Activated CD8-positive, alpha-beta memory T cell treated with anti-CD3 and anti-CD28 coated beads for 24 hours (primary cell): ENCODE measurements at places on chromosomes 5 and 9.
A peak's percentile ranks its signal among the peaks of the same experiment; 100 is the strongest.

- DNase-seq, result no peak
These were observed 909 bp downstream of the SLC36A1 start for GRCh38 chr5:151448038-151448985.

DNA sequence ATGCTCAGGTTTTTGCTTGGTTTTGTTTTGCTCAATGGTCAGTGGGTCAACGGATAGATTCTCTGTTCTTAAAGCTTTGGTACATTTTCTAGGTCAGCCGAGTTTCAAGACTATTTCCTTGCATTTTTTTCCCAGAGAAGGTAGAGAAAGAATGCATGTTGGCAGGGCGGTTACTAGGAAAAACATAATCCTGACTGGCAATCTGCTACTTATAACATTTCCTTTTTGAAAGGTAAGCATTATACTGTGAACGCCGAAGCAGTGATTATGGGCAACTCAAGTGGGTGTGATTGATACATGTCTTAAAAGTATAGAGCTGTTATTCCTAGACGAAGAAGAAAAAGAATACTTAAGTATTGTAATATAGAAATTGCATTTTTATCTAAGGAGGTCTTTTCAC is 273.2 kb downstream of the MAST4 start:
- DNase-seq, result no peak

DNA sequence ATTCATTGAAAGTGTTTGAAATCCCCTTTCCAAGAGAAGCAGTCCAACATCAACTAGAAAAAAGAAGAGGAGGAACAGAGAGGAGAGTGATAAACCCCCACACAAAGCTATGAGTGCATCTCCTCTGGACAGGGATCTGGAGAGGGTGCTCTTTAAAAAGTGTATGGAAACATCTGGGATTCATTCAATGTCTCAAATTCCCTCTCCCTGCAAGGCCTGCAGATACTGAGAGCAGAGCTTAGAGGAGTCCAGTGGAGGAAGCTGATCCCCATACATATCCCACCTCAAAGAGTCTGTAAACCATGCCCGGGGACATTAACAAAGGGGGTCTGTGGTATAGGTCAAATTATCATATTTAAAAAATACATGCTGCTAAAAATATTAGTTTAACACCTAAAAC is 2.2 kb downstream of the SPOCK1 start:
- no peak for DNase-seq

DNA sequence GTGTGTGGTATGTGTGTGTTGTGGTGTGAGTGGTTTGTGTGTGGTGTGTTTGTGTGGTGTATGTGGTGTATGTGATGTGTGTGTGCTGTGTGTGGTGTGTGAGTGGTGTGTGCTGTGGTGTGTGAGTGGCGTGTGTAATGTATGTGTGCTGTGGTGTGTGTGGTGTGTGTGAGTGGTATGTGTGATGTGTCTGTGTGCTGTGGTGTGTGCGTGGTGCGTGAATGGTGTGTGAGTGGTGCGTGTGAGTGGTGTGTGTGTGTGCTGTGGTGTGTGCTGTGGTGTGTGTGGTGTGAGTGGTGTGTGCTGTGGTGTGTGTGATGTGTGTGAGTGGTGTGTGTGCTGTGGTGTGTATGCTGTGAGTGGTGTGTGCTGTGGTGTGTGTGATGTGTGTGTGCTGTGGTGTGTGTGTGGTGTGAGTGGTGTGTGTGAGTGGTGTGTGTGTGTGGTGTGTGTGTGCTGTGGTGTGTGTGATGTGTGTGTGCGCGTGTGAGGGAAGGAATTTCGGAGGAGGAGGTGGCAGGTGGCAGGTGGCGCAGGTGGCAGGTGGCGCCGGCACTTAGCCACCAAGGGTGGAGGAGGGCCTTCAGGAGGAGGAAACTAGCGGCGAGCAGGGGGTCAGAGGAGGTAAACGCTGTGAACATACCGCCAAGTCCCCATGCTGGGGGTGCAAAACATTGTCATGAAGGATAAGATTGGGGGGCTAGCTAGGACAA is 191.8 kb downstream of the MELK start:
- no peak for DNase-seq

GRCh38 chr9:106875529-106875928 is 12.6 kb downstream of the ZNF462 start:
- DNase-seq, result no peak

- DNase-seq, result peak; percentile 9
These were observed 117.2 kb upstream of the PITX1 start for GRCh38 chr5:135151256-135151655.

DNA sequence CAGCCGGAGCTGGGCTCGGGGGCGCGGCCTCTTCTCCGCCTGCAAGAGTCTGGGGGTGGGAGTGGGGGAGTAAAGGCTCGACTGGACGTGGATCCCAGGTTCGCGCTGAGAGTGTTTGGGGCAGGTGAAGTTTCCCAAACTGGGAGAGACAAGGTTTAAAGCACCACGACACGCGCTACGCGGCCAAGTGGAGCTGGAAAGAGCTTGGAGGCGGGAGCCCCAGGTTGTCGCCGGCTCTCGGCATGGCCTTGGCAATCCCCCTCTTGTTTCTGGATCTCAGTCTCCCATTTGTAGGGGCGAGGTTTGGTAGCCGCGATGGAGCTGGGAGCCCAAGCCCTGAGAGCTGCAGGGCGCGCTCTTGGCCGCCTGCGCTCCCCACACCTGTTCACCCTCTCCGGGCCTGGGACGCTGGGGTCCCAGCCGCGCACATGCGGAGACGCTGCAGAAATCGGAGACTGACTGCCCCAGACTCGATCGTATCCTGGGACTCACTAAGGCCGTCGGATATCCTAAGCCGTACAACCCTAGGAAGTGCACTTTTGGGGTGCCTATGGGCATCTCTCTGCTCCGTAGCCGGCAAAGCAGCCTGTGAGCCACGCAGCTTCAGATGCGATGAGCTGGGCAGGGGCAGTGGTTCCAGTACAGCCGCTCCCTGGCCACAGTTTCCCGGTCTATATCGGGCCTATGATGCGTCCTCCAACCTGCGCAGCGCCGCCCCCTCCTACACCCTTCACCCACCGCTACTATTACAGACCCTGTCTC is 937 bp downstream of the TMOD1 start:
- DNase-seq, result peak; percentile 65

DNA sequence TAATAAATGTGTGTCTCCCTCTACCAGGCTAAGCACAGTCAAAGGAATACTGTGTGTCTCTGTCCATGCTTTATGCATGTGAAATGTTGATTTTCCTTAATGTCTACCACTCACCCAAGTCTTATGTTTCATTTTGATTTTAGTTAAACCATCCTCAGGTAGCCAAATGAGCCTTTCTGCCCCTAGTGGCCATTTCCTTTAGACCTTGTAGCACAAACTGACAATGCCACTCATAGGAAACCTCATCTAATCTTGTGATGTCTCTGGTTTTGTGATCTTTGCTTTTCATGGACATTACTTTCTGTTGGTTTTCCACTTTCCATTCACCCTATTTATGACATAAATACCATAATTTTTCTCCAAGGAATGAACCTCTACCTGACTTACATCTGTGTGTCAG is 820.8 kb downstream of the MAT2B start:
- no peak for DNase-seq

GRCh38 chr5:10246761-10247160 is 2.9 kb downstream of the ATPSCKMT start:
- DNase-seq, result no peak

- no peak for DNase-seq
These were observed 31.0 kb downstream of the GOLGA2 start for GRCh38 chr9:128244837-128245231.

DNA sequence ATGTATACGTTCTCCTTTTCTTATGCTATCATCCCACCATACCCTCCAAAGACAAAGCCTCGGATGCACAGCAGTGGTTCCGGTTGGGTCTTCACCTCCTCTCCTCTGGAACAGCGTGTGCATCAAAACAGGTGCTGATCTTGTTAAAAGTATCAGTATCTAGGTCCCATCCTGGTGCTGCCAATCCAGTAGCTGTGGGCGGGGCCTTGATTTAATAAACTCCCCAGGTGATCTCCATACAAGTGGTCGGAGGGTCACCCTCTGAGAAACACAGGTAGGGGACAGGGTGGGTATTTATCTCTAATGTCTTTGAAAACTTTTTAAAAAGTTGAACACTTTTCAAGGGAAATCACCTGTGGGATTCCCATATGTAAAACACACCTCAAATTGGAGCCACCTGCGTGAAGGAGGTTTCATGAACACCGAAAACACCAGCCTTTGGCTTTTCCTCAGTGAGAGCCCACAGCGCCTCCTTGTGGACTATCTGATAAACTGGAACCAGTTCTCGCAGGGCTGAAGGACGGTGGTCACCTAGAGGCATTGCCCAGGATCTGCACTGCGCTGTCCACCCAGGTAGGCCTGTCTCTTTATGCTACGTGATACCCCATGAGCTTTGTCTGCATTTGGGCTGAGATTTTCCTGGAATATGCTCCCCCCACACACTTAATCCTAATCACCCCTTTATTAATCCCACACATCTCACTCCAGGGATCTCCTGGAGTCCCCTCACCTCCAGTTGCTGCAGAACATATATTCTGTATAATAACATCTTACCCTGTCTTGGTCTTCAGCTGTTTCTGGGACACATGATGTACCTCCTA is 80.5 kb upstream of the EPB41L4B start:
- DNase-seq, result no peak

DNA sequence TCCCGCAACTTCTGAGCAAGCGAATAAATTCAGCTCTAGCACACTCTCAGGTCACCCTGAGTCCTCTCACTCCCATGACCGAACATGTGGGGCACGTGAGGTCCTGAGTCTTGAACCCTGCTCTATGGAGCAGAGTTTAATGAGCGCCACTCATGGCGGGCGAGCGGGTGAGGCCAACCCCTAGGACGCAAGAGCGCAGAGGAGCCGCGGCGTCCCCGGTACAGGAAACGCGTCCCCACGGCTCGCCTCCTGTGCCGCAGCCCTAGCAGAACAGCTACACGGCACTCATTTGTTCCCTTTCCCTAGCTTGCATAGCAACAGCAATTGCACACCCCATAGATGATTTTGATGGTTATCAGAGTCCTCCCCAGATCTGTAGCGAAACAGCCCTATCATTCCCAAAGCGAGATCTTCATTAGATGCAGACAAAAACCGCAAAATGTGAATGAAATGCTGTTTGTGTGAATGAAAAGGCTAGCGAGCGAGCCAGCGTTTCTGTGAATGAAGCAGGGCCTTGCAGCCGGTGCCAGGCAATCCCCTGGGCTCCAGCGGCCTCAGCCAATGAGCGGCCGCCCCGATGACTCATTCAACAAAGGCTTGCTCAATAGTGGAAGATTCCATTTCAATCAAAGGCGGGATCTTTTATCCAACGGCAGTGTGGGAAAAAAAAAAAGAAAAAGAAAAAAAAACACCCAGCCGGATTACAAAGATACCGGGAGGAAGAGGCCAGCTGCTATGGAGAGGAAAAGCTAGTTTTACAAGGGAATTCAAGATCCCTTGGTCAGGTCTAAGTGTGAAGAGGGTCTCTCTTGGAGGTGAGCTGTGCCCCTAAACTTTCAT is 1.5 kb upstream of the SHC3 start:
- peak; percentile 66 for DNase-seq

- DNase-seq, result no peak
These were observed 4.4 kb upstream of the C9orf153 start for GRCh38 chr9:86263876-86264275.

- no peak for DNase-seq
These were observed 224.3 kb downstream of the GRIA1 start for GRCh38 chr5:153714798-153715197.

DNA sequence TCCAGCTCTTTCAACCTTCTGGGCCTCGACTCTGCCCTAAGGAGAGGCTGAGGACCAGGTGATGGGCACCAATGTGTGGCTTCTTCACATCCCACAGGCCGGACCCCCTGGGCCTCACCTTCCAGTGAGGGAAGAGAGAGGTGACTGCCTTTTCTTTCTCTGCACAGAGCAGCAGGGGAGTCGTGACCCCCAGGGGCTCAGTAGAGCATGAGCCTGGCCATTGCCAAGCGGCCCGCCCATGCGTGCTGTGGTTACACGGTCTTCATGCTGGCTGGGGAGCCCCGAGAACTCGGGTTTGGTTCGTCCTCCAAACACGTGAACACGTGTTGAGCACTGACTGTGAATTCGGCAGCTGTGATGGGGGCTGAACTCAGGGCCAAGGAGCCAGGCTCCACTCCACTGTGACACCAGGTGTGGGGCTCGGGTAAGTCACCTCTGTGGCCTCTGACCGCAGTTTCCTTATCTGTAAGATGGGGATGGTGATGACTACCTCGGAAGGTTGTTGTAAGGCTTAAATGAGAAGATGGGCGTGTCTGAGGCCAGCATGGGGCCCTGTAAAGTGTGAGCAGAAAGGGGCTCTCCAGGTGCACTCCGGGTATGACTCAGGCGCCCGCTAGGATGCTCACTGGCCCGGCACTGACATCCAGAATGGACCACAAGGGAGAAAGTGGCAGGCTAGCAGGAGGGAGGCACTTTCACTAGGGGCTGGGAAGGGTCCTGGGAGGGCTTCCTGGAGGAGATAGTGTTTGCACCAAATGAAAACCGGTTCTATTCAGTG is 13.4 kb upstream of the GRHPR start:
- peak; percentile 71 for DNase-seq

DNA sequence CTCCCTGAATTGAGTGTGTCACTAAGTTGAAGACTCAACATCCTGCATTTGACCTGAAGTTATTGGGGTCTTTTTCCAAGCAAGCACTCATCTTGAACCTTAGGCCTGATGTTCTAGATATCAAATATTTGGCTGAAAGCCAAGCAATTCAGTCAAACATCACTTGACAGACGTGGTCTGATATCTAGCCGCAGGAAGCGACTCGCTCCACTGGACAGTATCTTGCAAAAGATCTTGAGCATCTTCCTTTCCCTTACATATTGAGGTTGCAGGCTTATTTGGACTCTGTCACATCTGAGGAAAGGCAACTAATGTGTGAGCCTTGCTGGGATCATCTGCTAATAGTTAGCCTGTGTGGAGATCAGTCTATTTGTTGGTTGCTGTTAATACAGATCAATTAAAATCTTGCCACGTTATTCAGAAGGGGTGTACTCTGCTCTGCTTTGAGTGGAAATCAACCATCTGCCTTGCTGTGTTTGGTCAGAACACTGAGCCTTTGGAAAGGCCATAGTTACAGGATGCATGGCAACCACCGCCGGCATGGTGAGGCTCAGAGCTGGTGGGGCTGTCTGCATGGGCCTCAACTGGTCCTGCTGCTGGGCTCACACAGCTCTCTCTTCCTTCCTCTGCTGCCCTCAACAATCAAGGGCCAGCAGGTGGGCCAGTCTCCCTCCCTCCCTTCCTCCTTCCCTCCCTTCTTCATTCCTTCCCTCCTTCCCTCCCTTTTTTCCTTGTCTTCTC is 166.9 kb upstream of the KLF9 start:
- DNase-seq, result no peak

DNA sequence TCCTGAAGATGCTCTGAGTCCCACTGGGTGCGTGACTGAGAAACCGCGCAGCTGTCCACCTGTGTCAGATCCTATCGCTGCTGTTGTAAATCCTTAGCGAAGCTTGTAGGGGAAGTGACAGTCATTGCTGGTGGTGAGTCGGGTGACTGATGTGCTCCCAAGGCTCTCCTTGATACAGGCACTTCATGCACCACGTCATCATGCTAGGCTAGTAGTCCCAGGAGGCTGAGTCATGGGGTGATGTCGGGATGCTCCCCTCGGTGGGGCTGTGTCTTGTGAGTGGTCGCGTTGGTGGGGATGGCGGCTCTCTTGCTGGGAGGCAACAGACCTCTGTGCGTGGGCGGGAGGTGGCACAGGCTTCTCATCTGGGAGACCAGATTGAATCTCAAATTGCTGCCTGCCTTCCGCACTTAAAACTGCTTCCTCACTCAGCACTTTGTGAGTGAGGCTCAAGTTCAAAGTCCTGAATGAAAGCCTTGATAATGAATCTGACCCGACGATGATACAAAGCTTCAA is 84.7 kb downstream of the CSNK1A1 start:
- no peak for DNase-seq
